SW 1271 (cell line): ENCODE measurements at places on chromosomes 4 and X.

DNA sequence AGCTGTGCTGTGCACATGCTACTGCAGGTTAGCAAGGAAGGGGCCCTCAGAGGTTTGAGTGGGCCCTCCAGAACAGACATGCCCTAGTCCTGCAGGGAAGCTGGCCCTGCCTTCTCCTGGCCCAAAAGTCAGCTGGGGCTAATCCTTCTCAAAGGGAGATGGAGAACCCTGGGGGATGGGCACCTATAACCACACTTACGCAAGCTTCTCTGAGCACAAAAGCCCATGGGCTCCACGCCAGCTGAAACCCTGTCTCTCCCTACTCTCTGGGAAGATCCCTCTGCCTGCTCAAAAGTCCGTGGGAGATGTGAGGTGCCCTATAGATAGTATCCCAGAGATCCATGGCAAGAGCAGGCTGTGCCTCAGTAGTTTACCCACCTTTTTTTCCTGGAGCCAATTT is 58.9 kb upstream of the DKK2 start:
- no peak for DNase-seq

GRCh38 chr4:10629394-10629793 is 55.2 kb downstream of the CLNK start:
- no peak for DNase-seq

DNA sequence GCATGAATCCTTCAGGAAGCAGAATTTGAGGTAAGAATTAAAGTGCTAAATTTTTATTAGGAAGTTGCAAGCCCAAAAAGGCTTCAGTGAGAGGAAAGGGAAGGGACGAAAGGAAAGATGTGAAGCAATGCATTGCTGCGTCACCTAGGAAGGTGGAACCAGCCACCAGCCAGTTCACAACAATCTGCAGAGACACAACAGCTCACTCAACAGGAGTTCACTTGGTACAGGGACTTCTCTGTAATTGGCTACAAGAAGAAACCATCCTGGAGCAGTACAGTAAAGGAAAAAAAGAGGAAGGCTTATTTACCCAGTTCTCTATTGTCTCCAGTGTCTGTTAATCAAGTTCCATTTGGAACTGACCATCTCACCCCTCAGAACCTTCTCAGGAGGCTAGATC is 157.6 kb downstream of the HNRNPD start:
- DNase-seq, result no peak

GRCh38 chrX:39973810-39974209 is 123.9 kb downstream of the BCOR start:
- DNase-seq, result no peak

- DNase-seq, result no peak
Measured at GRCh38 chr4:10239982-10240654, 123.5 kb upstream of the WDR1 start.

DNA sequence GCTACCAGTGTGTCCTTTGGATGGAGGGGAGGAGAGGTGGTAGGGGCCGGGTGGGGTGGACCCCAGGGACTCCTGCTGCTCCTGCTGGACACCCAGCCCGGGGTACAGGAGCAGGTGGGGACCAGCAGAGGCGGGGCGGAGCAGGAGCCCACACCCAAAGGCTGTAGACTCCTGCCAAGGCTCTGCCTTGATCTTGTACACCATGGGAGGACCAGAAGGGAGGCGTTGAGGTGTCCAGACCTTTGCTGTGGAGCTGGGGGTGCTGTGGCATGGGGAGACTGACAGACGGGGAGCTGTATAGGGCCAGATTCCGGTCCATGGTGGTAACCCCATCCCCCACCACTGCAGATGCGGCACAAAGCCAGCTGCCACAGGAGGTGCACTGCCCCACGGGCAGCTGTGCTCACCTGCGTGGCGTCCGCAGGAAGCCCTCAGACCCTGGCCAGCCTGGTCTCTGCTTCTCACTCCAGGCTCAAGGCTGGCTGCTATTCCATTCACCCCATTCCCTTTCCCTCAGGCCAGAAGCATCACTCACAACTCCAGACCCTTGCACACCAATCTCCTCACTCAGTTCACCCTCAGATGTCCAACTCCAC is 5.0 kb upstream of the SLC26A1 start:
- DNase-seq, result no peak

DNA sequence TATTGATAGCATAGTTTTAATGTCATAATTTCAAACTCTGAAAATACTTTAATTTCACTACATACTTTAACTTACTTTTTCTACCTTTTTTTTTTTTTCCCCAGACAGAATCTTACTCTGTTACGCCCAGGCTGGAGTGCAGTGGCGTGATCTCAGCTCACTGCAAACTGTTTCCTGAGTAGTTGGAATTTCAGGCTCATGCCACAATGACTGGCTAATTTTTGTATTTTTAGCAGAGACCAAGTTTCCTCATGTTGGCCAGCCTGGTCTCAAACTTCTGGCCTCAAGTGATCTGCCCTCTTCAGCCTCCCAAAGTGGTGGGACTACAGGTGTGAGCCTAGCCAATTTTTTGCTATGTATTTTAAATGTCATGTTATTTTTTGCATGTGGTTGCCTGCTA is 741.6 kb downstream of the TRAM1L1 start:
- DNase-seq, result no peak

- no peak for DNase-seq
Measured at GRCh38 chrX:41189156-41189555, 103.9 kb downstream of the USP9X start.

DNA sequence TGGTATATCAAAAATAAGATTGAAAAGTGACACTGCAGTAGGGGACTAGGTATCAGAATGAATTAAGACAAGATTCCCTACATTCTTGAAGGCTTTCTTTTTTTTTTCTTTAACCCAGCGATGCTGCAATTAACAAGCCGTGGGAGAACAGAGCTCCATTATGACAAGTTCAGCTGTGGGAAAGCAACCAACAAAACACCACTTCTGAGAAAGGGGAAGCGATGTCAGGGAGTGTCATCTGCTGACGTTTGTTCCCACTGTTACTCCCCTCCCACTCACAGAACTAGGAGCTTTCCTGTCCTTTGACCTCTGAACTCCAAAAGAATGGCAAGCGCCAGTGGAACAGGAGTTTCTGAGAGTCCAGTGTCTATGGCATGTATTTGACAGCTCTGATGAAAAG is 90.2 kb upstream of the SLITRK2 start:
- DNase-seq, result no peak
